Activated CD4-positive, alpha-beta T cell treated with anti-CD3 and anti-CD28 coated beads, Interleukin-2, Interleukin-6, amounts not matched to agents 100 ng/mL and 50 ng/mL, durations not matched to agents 16 hours and 8 hours (primary cell): ENCODE measurements at places on chromosomes 6 and 20.
A peak's percentile ranks its signal among the peaks of the same experiment; 100 is the strongest.

DNA sequence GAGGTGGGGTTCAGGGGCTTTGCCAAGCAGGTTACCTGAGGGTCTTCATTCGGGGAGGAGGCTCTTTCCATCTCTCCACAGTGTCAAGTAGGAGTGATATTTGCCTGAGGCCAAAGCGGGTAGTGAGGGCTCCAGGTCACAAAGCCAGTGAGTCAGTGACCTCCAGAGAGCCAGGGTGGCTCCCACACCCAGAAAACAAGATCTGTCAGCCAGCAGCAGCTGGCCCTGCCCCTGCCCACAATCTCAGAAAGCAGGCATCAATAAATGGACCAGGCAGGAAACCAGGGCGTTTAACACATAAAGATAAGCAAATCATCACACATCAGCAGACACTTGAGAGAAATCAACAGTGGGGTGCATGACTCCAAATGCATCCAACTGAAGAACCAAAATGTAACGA is 250.8 kb downstream of the CDH26 start:
- no peak for DNase-seq

GRCh38 chr6:116382587-116382986 is 11.8 kb downstream of the DSE start:
- DNase-seq = no peak

DNA sequence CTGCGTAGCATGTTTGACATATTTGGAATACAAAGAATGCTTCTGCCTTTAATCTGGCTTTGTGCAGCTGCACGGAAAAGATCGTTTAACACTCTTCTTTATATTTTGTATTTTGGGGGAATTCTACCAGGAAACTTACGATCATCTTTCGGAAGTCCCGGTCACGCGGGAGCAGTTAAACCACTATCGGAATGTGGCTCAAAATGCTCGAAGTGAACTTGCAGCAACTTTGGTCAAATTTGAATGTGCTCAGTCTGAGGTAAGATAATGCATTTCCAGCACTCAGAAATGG is 42.3 kb downstream of the CCDC170 start:
- no peak for DNase-seq

DNA sequence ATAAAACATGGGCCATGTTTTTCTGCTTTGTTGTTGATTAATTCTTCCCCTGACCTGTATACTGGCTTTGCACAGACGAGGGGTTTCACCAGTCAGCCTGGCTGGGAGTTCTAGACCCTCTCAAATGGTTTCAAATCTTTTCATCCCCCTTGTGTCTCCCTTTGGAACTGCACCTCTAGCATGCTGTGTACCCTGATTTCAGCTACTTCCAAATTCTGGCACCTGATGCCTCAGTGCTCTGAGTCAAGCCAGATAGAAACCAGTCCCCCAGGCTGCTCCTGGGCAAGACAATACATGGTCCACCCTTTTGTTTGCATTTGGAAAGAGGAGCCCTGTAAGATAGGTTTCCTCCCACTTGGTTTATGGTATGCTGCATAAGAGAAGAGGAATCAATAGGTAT is 290.2 kb downstream of the BTBD3 start:
- DNase-seq = peak; percentile 7

GRCh38 chr6:8243475-8243874 is 141.1 kb upstream of the EEF1E1 start:
- no peak for DNase-seq

GRCh38 chr20:14219801-14220461 is 117.5 kb downstream of the FLRT3 start:
- DNase-seq = no peak

DNA sequence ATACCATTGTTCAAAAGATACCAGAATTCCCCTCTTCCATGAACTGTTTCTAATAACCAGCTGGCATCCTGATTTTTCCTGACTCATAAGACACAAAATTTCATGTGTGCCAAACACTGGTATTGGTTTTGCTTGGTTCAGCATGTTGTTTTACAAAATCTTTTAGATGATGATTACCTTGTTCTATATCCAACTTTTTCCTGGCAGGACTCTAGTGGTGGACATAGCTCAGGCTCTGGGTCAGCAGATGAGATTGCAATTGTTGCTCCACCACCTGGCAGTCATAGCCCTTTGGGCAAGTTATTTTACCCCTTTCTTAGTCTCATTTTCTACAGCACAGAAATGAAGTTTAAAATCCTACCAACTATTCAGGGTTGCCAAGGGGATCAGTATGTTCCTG is 6.2 kb downstream of the TRIM38 start:
- DNase-seq = no peak

GRCh38 chr20:43723186-43723585 is 3.6 kb downstream of the GTSF1L start:
- no peak for DNase-seq

GRCh38 chr6:129312880-129313279 is 397.1 kb downstream of the ARHGAP18 start:
- no peak for DNase-seq

GRCh38 chr6:113680301-113680700 is 176.8 kb upstream of the MARCKS start:
- DNase-seq = no peak

DNA sequence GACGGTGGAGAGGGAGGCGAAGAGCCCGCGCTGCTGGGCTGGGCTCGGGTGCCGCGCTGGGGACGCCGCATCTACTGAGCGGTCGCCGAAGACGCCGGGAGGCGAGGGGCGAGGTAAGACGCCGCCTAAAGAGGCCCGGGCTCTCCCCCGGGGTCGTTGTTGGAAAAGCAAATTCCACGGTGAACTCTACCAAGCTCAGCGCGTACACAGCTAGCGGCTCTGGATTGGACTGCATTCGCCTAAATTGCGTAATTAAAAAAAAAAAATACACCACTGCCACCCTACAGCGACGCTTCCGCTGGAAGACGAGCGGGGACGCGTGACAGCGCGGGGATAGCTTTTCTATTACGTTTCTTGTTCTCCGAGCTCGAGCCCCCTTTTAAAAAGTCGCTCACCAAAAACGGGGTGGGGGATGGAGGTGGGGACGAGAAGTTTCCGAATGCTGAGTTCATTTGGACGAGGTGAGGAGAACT is 92.0 kb upstream of the PRDM1 start:
- peak; percentile 68 for DNase-seq

DNA sequence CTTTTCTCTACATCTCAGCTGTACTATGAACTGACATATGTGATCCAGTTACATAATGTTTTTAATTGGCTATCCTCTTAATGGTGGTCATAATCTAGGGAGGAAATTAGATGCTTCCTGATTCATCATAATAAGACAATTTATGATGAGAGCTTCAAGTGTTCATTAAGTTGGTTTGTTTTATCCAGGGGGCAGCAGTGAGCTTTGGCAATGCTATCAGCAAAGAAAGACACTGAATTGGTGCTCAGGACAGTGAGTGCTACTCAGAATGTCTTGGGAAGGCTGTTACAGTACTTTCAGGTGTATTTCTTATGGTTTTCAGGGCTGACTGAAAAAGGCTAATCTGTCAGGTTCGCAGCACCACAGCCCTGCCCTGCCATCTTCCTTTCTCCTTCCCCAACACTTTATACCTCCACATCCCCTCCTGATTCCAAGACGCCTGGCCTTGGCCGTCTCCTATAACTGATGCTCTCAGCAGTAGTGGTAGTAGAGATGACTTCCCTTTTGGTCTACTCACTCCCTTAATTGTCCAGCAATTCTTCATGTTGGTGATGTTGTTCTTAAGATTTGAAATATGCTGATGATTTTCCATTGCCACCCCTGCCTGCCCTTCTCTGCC is 67.0 kb upstream of the TNFAIP3 start:
- DNase-seq = peak; percentile 87

DNA sequence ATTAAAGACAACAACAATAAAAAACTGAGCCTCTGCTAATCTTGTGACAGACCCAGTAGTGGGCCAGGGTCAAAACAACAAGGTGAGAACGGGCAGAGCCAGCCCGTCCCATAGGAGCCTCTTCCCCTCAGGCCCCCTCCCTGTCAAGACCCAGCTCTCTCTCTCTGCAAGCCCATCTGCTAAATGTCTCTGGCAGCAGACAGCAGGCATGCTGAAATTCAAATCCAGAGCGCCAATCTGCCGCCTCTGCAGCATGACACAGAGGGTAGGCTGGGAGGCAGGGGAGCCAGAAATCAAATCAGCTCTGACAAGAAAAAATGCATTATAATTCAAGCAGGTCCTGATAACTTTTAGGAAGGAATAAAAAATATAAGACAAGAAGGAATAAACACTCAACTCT is 26.3 kb downstream of the METTL24 start:
- no peak for DNase-seq

DNA sequence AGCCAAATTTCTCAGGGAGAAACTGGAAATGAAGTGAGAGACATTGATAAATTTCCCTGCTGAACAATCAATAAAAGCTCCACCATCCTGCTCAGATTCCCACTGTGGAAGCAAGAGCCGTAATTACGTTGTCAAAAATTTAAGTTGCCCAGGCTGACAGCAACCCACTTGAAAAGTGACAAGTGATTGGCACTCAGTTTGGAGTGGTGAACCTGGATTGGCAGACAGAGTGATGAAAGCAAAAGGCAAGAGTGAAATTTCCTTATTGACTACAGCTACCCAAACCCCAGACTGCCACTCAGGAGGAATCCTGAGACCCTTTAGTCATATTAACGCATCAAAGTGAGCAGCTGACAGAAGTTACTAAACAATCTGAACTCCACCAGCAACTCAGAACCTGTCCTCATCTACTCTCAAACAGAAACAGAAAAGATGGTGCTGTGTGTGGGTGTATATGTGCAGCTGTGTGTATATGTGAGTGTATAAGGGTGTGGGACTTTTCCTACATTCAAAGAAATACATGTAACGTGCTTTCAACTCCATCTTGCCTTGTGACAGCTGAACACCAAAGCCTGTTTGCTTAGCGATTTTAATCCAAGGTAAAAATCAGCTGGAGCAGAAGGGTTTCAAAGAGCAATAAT is 157.4 kb downstream of the PKHD1 start:
- DNase-seq = no peak

DNA sequence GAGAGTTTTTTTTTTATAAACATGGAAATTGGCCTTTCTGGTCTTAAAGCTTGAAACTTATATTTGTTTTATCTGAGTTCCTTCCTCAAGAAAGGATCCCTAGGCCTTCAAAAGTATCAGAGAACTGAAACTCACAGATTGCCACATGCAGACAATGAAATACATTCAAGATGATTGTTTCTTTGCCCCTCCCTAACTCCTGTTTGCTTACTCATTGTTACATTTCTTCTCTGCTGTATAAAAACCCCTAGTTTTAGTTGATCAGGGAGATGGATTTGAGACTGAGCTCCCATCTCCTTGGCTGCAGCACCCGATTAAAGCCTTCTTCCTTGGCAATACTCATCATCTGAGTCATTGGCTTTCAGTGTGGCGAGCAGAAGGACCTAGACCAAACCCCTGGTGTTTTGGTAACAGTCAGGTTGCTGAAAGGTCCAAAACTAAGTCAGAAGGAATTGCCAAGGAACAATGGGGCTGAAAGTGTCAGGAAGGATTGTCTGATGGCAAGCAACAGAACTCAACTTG is 132.3 kb upstream of the SULF2 start:
- DNase-seq = no peak

GRCh38 chr6:162200945-162201690 is 526.4 kb downstream of the PRKN start:
- DNase-seq = no peak

- no peak for DNase-seq
These were observed 520.0 kb upstream of the HS3ST5 start for GRCh38 chr6:114862819-114863218.

DNA sequence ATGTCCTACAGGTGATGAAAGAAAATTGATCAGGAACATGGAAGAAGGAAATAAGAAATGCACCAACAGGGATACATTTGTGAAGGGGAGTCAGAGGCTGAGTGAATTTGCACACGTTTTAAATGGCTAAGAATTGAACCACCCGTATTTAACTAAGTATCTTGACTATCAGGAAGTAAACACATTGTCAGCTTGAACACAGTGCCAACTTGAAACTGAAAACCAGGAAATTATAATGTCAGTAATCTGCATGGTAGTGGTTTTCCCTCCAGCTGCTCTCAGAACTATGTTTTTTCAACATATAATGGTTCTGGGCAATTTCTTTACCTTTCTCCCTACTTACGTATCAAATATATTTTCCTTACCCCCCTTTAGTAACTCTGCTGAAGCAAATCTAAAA is 366.5 kb upstream of the POU3F2 start:
- DNase-seq = no peak

GRCh38 chr6:135520781-135521180 is 23.2 kb upstream of the AHI1 start:
- no peak for DNase-seq

DNA sequence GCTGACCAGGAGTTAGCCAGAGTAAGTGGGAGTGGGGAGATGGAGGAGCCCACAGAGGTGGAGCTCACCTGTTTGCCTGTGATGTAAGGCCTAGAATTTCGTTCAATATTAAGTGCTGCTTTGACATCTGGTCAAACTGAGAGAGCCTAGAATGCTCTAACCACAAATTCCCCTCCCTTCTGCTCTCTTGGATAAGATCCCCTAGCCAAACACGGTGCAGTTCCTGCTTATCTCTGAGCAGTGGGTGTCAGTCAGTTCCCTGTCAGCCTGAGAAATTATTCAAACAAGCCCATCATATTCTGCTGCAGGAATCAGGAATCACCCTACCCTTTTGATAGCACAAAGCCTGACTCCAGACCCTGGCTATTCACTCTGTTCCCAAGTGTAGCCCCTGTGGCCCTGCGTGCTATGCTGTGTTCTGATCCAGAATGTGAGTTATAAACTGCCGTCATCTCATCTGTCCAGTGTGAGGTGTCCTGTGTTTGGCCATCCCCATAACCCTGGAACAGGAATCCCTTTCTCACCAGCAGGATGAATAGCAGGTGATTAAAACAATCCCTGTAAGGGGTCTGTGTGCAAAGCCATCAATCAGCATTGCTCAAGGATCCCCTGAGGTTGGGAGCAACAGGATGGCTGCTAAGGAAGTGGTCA is 31.8 kb upstream of the ZNF133 start:
- no peak for DNase-seq

- no peak for DNase-seq
These were observed 455.3 kb downstream of the EPM2A start for GRCh38 chr6:145279993-145280392.

DNA sequence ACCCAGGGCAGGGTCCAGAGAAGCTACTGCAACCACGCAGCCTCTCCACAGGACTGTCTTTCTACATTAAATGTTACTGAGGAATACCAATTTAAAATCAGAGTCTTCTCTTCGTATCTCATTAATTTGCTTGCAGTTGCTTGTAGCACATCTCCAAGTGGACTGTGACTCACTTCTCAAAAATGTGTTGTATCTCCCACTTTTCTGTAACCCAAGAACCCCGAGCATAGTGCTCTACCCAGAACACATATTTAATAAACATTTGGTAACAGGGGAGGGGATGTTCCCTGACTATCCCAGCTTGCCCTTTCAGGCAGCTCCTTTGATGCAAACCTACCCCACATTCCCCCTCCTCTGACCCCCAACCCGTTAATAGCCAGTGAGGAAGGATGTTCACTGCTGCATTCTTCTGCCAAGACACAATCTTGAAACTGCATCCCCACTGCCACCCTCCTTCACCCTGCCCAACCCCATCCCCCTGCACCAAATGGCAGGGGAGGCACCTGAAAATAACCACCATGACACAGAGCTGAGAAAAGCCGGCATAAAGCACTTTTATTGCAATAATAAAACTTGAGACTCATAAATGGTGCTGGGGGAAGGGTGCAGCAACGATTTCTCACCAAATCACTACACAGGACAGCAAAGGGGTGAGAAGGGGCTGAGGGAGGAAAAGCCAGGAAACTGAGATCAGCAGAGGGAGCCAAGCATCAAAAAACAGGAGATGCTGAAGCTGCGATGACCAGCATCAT is 24.2 kb downstream of the FKBP1A start:
- DNase-seq = no peak

GRCh38 chr6:82246370-82246769 is 1.2 kb downstream of the IBTK start:
- DNase-seq = no peak
